Pancreas (tissue), 10 donors: ENCODE measurements at places on chromosomes 7 and 10. TPM values are rescaled to one million over a fixed set of nuclear protein-coding genes. Genes with fewer than 3 reads are reported as not detected.

The CASP7 gene
- polyA plus RNA-seq = 15.1 TPM

The SMIM30 gene
- 50.8 TPM for polyA plus RNA-seq

The SRRM3 gene
- polyA plus RNA-seq = 10.4 TPM

The PAPOLB gene
- not detected for polyA plus RNA-seq

The ARID5B gene
- polyA plus RNA-seq = 2.6 TPM

The NAT16 gene
- polyA plus RNA-seq = 3.6 TPM

The CPN1 gene
- polyA plus RNA-seq = not detected

The TMEM176B gene
- polyA plus RNA-seq = 16.4 TPM

The PDE1C gene
- 1.5 TPM for polyA plus RNA-seq

The FAM180A gene
- 0.11 TPM for polyA plus RNA-seq

The SMO gene
- polyA plus RNA-seq = 6.9 TPM

The FXYD4 gene
- 0.28 TPM for polyA plus RNA-seq

The TDRD1 gene
- 0.08 TPM for polyA plus RNA-seq

The NPFFR1 gene
- polyA plus RNA-seq = not detected

The KIF11 gene
- 0.19 TPM for polyA plus RNA-seq

The UCMA gene
- not detected for polyA plus RNA-seq

The HK1 gene
- polyA plus RNA-seq = 8.8 TPM

The RGS10 gene
- polyA plus RNA-seq = 4.4 TPM

The MMP21 gene
- polyA plus RNA-seq = 0.19 TPM

The WASHC2A gene
- 18.1 TPM for polyA plus RNA-seq

The SPDYE2 gene
- 0.21 TPM for polyA plus RNA-seq
